ENCODE measurements at places on chromosomes 2 and 18. TPM values are rescaled to one million over a fixed set of nuclear protein-coding genes. Genes with fewer than 3 reads are reported as not detected.

The GKN1 gene
- 0.37 TPM for total RNA-seq

The CNTNAP5 gene
- total RNA-seq, result not detected

The CCDC102B gene
- 0.38 TPM for total RNA-seq

The SCYGR6 gene
- not detected for total RNA-seq

The NAT8 gene
- not detected for total RNA-seq

The DUSP2 gene
- 0.29 TPM for total RNA-seq

The RFX8 gene
- total RNA-seq, result not detected

The GALNT5 gene
- total RNA-seq, result 1.8 TPM

The IMPA2 gene
- 80.3 TPM for total RNA-seq

The HS1BP3 gene
- 43.2 TPM for total RNA-seq

The COL4A3 gene
- total RNA-seq, result 0.60 TPM

The DSG4 gene
- not detected for total RNA-seq

The LIMS2 gene
- total RNA-seq, result 10.2 TPM

The NAPG gene
- 11.3 TPM for total RNA-seq

The ASXL3 gene
- not detected for total RNA-seq

The PLA2R1 gene
- total RNA-seq, result 2.1 TPM

The B4GALT6 gene
- total RNA-seq, result 4.1 TPM

The SLC8A1 gene
- total RNA-seq, result 0.20 TPM

All from A549 treated with AZD2906 at 1 μM for 4 hours (cell line).